ENCODE measurements at places on chromosomes 16 and 17.
A peak's percentile ranks its signal among the peaks of the same experiment; 100 is the strongest.

GRCh38 chr17:73900516-73900915, 256.3 kb upstream of the SDK2 start:
- DNase-seq, result no peak

DNA sequence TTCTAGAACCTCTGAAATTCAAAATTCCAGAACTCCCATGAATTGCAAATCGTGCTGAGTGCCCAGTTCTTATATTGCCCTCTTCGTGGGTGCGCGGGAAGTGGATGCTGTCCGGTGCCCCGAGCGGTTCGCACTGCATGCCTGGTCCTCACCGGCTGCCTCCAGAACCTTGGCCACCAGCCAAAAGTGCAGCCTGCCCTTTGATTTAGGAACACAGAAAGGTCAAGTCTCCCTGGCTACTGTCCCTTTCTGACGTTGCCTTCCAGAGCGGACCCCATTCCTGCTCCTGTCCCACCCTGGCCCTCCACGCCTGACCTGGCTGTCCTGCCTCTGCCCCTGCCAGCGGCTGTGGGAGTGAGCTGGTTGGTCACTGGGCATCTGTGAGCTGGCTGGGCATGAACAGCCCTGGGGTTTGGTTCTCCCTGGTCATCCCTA, 9.7 kb downstream of the NEUROD2 start:
- DNase-seq, result peak; percentile 58

DNA sequence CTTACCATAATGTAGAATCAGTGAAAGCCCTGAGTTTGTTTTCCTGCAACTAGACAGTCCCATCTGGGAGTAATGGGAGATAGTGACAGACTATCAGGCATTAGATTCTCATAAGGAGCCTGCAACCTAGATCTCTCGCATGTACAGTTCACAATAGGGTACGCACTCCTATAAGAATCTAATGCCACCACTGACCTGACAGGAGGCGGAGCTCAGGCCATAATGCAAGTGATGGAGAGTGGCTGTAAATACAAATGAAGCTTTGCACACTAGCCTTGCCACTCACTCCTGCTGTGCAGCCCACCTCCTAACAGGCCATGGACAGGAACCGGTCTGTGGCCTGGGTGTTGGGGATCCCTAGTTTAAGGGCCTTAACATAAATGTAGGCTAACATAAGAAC, 21.4 kb downstream of the THUMPD1 start:
- no peak for DNase-seq

GRCh38 chr16:75139498-75139897, 8.8 kb upstream of the ZFP1 start:
- DNase-seq, result no peak

- peak; percentile 58 for DNase-seq
These were observed 523 bp downstream of the KCTD2 start for GRCh38 chr17:75047398-75048098.

GRCh38 chr17:10337976-10338375, 34.8 kb downstream of the MYH13 start:
- DNase-seq, result no peak

GRCh38 chr17:1638171-1638590, 7.4 kb downstream of the SCARF1 start:
- DNase-seq, result no peak

DNA sequence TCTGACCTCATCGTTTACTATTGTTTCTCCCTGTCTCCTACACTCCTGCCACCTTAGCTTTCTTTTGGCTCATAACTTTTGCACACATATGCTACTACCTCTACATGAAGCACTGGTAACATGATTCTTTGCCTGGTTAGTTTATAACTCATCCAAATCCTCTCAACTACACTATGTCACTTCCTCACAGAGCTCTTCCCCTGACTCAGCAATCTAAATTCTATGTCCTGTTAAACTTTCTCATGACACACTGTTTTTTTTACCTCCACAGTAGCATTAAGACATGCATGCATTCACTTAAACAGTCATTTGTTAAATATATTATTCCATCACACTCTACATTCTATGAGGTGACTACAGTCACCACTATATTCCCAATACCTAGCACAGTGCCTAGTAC, 19.7 kb downstream of the APPBP2 start:
- DNase-seq, result no peak

DNA sequence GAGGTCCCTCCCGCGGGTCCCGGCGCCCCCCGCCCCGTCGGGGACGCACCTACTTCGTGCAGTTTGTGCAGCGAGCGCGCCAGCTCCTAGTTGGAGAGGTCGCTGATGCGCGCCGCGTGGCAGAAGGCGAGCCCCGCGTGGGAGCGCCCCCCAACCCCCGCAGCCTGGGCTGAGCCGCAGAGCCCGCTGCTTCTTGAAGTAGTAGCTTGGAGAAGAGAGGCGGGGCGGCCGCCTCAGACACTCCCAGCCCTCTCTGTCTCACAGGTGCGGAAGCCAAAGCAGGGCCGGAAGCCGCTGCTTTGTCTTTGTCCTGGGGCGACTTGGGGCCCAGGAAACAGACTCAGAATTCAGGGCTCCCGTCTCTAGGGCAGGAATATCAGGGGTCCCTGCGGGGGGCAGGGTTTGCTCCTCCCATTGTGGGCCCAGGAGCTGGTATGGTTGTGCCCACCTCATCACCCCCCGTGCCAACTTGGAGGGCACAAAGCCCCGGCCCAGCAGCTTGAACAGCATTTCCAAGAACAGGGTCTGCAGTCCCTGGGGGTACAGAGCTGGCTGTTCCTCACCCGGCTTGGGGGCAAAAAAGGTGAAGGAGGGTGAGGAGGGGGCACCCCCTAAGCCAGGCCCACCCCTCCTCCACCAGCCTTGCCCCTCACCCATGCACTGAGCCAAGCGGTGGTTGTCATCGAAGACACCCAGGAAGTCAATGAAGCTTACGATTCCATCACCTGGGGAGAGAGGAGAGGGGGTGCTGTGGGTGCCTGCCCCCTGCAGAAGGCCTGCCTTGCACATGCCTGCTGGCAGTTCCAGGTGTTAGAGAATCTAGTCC, 13.5 kb downstream of the SPATA32 start:
- DNase-seq, result peak; percentile 30

GRCh38 chr17:83056583-83057396, 22.6 kb upstream of the METRNL start:
- no peak for DNase-seq

DNA sequence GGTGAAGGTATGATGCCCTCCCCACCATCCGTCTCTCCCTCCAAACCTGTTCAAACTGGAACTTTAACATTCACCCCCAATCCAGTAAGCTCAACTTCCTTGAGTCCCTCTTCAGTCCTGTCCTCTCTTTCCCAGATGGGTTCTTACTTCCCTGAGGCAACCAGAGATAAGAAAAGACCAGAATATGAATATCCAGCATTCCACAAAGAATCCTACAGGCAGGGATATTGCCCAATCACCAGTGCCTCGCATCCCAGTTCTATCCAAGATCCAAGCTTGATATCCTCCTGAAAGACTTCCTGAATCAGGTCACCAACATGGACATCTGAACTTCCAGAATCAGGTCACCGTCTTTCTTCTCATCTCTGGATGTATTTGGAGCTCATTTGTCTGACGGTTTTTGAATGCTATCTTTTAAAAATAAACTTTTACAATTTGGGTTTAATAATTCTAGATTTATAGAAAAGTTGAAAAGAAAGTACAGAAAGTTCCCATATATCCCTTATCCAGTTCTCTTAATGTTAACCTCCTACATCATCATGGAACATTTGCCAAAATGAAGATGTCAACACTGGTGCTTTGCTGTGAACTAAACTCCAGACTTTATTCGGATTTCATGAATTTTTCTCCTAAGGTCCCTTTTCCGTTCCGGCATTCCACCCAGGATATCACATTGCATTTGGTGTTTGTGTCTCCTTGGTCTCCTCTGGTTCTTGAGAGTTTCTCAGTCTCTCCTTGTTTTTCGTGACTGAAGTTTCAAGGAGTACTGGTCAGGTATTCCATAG, 13.7 kb upstream of the COL1A1 start:
- no peak for DNase-seq

All from cerebellar cortex (tissue), 1 donor.